LHCN-M2 (cell line): ENCODE measurements at places on chromosomes 6 and 20. TPM values are rescaled to one million over a fixed set of nuclear protein-coding genes. Genes with fewer than 3 reads are reported as not detected.

The SOX12 gene
- 8.2 and 9.9 TPM in 2 replicates for total RNA-seq

DNA sequence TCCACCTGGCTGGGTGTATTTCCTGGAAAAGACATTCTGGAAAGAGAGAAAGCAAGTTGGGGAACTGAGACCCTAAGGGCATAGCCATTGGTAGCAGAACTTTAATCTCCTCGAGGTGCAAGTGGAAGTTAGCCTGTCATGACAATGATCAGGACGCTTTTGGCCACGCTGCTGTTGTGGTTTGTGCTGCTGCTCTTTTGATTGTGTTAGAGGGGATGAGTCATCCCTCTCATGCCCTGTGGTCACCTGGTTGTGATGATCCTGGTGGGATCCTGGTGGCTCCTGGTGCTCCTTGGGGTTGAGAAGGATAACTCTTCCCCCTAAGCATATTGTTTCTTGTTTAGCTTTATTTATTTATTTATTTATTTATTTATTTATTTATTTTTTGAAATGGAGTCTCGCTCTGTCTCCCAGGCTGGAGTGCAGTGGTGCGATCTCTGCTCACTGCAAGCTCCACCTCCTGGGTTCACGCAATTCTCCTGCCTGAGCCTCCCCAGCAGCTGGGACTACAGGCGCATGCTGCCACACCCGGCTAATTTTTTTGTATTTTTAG lies 350.3 kb downstream of the KIF16B start:
- DNase-seq: peak; percentile 23

DNA sequence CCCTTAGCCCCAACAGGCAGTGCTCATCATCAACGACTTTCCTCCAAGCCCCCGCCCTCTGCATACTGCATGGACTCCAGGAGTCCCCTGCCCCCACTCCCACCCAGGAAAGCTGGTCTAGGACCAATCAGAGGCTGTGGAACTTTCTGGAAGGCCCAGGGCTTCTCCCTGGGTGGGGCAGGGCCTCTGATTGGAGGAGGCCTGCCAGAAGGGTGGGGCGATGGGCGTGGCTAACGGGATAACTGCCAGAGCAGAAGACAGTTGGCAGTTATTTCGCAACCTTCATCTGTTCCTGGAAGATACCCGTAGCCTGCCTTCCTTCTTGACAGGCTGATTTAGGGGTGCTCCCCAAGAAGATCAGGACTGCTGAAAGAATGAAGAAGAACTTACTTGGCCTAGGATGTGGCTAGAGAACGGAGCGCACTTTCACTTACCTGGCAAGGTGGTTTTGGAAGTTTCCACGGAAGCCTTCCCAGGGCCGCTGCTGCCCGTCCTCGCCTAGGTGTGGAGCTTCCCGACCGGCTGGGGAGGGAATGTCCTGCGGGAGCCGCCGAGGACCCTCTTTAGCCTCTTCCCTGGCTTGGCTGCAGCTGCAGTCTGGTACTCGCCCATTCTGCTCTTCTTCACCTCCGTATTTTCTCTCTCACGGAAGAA lies 209.0 kb downstream of the LRFN2 start:
- no peak for DNase-seq

GRCh38 chr6:22079783-22080182 lies 217.1 kb downstream of the PRL start:
- peak; percentile 55 for DNase-seq

DNA sequence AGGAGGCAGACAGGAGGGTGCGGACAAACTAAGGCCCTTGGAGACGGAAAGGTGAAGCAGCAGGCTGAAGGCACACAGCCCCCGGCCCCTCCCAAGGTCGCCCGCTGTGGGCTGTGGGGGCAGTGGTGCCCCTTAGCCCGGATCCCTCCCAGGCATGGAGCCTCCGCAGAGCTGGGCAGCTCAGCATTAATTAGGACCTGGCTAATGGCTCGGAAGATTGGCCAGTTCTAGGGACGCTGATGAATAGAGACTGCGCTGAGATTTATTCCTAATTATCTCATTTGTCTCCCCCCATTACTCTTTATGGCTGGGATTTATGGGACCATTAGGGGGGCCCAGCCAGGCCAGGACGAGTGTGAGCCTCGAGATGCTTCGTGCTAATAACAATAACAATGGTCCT lies 20.4 kb downstream of the MDFI start:
- no peak for DNase-seq

The KAT14 gene
- total RNA-seq: 18.2 and 19.2 TPM in 2 replicates

GRCh38 chr6:36276581-36277536 lies 7.0 kb downstream of the PNPLA1 start:
- no peak for DNase-seq

The PREP gene
- 22.6 and 32.7 TPM in 2 replicates for total RNA-seq

The FAXC gene
- 0.90 and 2.9 TPM in 2 replicates for total RNA-seq

- no peak for DNase-seq
Measured at GRCh38 chr6:101738481-101738880, 345.0 kb downstream of the GRIK2 start.

The KCNS1 gene
- total RNA-seq: not detected in 2 replicates

GRCh38 chr6:63787021-63787420 lies 151.4 kb downstream of the PHF3 start:
- peak; percentile 41 for DNase-seq

- peak; percentile 80 for DNase-seq
Measured at GRCh38 chr6:140850438-140850837, 1282.3 kb upstream of the GJE1 start.

DNA sequence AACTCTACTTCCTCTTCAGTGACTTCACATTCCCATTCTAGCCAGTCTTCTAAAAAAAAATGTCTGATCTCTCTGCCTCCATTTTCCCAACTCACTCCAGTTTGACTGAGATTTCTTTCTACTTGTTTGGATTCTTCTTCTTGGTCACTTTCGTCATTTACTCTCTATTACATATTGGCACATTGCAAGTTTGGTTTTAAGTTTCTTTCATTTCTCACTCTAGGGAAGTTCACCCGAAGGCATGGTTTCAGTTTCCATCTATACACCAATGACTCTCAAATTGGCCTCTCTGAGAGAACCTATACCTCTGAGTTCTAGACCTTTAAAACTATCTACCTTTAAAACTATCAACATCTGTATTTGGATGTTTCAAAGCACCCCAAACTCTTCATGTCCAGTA lies 51.3 kb downstream of the CD109 start:
- peak; percentile 6 for DNase-seq

GRCh38 chr6:139862311-139862710 lies 487.9 kb upstream of the CITED2 start:
- no peak for DNase-seq

DNA sequence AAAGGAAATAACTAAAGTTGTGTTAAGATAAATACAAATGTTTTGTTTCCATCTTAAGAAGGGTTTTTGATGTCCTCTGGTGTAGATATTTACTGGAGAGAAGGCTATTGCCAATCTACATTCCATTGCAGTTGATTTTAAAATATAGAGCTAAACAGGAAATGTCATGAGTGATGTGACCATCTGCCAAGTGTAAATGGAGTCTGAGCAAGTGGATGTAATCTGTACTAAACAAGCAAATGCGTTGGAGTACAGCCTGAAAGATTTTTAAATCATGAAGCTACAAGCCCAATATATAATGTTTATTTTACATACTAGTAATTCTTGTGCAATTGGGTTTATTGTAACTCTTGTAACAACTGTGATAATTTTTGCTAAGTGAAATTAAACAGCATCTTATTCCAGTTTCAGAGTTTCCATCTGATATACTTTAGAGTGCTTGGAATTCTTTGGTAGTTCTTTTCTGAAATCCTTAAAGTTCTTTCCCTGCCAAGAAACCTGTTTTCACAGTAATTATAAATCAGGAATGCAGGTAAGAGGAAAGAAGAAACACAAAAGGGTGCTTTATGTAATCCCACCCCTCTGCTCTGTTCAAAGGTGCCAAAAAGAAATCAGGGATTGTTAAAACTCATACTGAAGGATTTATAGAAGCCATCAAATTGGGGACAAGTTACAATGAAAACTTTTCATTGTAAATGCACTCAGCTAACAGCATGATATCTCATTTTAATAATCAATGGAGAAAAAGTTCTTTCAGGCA lies 47.2 kb upstream of the FLRT3 start:
- peak; percentile 78 for DNase-seq

- DNase-seq: no peak
Measured at GRCh38 chr20:38766071-38766470, 17.8 kb downstream of the ACTR5 start.

DNA sequence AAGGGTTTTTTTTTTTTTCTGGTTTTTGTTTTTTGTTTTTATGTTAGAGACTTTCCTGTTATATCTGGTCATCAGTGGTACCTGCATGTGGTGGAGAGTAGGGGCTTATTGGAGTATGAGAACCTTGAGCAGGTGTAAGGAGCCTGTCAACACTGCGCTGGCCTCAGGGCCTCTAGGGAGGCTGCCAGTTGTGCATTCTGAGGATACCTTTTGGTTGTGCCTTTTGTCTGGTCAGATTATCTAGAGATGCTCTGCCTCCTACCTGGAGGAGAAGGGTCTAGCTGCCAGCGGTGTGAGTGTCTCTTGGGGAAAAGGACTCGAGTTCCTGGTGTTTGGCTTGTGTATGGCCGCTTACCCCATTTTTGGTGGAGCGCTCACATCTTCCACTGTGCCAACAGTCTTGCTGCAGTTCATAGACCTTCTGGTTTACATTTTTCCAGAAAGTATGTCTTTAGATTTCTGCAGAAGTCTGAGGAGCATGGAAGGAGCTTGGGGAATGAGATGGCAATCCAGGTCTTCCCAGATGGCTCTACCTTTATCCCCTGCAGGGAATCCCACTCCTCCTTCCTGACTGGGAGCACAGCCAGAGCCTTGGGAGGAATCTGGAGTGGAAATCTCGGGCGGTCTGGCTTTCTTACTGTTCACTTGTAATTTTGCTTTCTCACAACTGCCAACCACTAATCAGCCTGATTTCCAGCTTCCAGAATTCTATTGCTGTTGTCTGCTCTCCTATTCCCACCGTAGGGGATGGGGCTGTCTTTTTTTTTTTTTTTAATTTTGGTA lies 49.9 kb downstream of the PTPN1 start:
- no peak for DNase-seq

DNA sequence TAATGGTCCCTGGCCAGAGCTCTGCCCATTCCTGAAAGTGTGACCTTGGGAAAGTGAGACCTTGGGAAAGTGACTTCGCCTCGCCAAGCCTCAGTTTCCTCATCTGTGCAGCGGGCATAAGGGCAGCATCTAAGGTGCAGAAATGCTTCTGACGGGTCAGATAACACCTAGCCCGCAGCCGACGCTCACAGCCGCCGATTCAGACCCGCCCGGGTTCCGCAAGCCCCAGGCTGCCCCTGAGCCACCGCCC lies 486 bp downstream of the FKBP1A start:
- no peak for DNase-seq

The TP53TG5 gene
- total RNA-seq: not detected in 2 replicates

GRCh38 chr6:99811636-99812035 lies 182.4 kb downstream of the MCHR2 start:
- DNase-seq: no peak

DNA sequence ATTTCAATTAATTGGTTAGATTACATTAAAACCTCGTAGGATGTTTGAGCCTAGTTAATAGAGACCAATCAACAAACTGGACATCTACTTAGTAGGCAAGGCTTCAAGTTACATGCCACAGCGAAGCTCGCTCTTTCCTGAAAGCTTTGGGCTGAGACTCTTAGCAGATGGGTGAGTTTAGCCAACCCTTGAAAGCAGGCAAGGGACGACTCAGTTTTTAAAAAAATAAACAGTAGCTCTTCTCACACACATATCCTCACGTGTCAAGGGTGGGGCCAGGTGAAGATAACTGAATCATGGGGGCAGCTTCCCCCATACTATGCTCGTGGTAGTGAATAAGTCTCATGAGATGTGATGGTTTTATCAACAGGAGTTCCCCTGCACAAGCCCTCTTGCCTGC lies 775 bp downstream of the MTFR2 start:
- DNase-seq: peak; percentile 27

DNA sequence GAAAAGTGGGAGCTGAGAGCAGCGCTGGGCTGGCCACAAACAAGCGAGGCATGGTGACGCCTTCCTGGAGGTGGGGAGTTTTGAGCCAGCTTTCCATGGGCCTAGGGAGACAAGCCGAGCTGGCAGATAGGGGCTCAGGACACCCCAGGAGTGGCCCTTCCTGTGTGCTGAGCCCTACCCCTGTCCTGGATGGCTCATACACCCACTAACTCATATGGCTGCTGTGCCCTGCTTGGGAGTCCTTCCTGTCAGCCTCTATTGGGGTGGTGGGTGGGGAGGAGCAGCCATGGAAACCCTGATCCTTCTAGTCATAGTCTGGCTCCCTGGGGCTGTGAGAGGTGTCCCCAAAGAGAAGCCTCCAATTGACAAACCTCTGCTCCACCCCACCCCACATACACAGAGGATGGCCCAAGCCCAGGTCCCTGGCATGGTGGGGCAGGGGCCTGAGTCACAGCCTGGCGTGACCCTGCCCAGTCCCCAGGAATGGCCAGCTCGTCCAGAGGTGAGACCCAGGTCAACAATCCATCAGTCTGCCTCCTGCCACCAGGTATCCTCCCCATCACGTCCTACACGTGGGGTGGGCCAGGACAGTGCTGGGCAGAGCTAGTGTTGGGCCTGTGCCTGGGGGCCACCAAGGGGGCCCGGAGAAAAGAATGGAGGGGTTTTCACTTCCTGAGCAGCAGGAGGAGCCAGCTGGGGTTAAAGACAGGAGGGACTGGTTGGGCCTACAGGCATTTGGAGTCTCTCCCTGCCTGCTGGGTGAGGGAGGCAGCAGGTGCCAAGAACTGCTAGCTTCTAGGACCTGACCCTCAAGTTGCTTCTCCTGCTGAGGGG lies 52.2 kb downstream of the MRPL14 start:
- DNase-seq: no peak

DNA sequence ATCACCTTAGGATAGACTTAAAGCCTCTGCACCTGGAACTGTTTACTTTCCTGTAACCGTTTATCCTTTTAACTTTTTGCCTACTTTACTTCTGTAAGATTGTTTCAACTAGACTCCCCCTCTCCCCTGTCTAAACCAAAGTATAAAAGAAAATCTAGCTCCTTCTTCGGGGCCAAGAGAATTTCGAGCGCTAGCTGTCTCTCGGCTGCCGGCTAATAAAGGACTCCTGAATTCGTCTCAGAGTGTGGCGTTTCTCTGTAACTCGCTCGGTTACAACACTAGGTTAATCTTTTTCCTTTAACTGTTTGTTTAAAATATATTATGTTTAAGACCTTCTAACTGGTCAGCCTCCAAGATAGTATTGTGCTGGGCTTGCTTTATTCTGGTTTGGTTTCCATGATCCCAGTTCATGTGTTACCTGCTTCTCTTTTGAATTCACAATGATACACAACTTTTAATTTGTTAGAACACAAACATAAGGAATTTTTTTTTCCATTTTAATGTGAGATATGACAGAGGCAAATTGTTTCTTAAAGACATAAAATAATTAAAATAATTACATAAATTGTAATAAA lies 8.7 kb upstream of the NQO2 start:
- DNase-seq: no peak

The HLA-DQA2 gene
- total RNA-seq: not detected in 2 replicates
